Stimulated activated CD4-positive, alpha-beta T cell treated with anti-CD3 and anti-CD28 coated beads, Interleukin-2, amount 100 ng/mL, for 24 hours (primary cell): ENCODE measurements at places on chromosomes 12 and 14.

GRCh38 chr12:114764510-114764909 lies 80.5 kb upstream of the TBX3 start:
- no peak for DNase-seq

DNA sequence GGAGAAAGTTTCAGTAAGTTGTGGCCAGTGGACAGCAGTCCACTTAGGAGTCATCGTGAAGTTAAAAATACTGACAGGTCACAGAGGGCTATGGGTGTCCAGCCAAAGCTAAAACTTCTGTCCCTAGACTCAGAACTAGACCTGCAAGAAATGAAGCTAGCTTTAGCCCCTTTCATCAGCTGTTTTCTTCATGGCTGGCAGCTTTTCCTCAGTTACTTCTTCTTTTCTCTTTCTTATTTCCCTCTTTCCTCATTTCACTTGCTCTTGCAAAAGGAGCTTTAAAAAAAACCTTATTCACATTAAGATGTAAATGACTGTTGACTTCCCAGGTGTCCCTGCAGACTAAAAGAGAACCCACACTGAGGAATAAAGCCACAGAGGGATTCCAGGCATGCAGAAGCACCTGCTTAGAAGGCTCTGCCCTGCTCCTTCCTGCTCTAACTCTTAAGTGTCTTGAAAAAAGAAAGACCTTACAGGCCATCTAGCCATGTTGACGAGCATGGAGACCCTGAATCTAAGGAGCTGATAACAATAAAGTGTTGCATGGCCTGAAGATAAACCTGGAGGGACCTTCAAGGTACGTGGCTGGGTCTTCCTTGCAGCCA lies 69.7 kb upstream of the CCND2 start:
- no peak for DNase-seq

GRCh38 chr14:67071506-67071905 lies 117.7 kb upstream of the GARIN2 start:
- no peak for DNase-seq

- no peak for DNase-seq
Observed at GRCh38 chr14:82915381-82915780, 1381.7 kb upstream of the SEL1L start.

- peak; percentile 73 for DNase-seq
Observed at GRCh38 chr12:52213564-52214420, 19.3 kb upstream of the KRT7 start.

- DNase-seq: no peak
Observed at GRCh38 chr12:1279050-1279449, 288.0 kb downstream of the ERC1 start.

- no peak for DNase-seq
Observed at GRCh38 chr14:55404173-55404854, 7.3 kb downstream of the ATG14 start.

GRCh38 chr12:87117526-87117925 lies 861.3 kb upstream of the MGAT4C start:
- no peak for DNase-seq

- no peak for DNase-seq
Observed at GRCh38 chr12:103572312-103573045, 14.6 kb upstream of the STAB2 start.

GRCh38 chr12:69688471-69689427 lies 10.4 kb downstream of the BEST3 start:
- no peak for DNase-seq

- DNase-seq: no peak
Observed at GRCh38 chr12:80422550-80422949, 21.5 kb upstream of the PTPRQ start.

- no peak for DNase-seq
Observed at GRCh38 chr12:81416571-81416970, 338.7 kb downstream of the ACSS3 start.

GRCh38 chr14:74978416-74978947 lies 23.1 kb upstream of the PGF start:
- DNase-seq: no peak

DNA sequence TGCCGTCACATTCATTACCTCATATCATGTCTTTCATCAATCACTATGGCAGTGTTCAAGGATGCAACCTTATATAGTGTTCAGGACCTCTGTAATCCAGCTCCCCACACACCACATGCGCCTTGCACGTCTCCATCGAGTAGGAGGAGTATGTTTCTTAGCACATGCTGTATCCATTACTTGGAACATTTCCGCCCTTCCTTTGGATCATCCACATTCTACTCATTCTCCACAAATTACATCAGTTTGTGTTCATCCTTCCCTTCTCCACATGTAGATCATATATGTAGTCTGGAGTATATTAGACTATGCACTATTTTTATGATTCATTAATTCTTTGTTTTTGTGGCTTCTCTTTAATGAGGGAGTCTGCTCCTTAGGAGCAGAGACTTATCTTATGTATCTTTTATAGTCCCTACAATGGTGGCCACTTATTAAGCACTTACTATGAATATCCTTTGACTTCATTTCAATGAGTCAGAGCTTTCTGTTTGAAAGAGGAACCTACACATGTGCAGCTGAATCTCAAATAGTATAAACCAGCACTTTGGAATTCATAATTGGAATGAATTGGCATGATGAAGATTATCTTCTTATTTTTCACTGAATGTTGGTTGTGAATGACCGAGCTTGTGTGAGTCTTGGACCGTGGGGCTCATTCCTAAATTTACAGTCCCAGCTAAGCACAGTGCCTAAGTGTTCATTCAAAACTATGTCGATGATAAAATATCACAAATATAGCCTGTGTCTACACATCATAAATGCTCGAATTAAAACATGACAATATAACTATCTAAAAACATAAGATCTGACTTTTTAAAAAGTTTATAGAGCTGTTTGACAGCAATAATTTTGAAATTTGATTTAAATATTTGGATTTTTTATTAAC lies 30.2 kb upstream of the NPAS3 start:
- DNase-seq: no peak

GRCh38 chr12:56021889-56022497 lies 1.1 kb downstream of the IKZF4 start:
- DNase-seq: no peak

DNA sequence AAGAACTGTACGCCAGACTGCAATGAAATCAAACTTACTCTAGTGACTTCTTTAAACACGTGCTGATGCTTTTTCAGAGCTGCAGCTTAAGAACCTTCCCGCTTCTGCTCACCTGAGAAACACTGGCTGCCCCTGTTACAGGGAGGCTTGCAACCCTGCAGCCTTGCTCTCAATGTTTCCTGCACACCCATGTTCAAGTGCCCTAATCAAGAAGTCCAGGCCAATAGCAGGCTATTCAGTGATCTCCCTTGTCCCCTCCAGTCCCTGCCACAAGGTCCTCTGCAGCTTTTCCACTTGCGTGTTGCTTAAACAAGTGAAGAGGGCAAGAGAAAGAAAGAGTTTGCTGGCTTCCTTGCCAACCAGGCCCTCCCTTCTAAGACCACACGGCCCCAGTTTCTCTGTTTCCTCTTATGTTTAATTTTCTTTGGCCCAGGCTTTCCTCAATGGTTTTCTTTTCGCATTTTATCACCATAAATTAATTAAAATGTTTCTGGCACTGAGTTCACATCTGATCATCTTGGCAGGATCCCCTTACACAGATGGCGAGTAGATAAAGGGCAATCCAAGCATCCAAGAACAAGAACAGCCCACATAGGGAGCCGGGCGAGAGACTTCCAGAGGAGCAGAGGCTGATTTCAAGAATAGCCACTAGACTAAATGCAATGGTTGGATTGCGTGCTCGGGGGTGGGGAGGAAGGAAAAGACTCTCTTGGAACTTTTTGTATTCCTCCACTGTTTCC lies 82.3 kb upstream of the CDKN3 start:
- DNase-seq: no peak

DNA sequence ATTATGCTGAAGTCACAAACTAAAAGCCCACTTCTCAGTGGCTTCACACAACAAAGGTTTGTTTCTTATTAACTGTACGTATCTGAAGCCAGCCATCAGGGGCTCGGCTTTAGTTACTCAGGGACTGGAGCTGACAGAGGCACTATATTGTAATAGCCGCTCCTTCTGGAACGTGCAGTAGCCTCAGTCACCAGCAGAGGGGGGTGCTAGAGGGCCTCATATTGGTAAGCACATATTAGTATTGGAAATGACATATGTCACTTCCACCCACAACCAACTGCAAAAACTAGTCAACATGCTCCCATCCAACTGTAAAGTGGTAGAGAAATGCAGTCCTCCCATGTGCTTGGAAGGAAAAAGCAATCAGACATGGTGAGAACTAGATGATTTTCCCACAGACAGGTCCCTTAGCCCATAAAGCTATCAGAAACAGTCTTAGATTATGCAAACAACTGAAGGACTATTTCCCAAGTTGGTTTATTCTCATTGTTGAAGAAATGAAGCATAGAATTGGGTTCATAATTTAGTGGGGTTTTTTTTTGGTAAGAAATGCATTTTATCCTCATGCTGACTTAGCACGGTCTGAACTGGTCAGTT lies 183.6 kb upstream of the G2E3 start:
- peak; percentile 73 for DNase-seq

DNA sequence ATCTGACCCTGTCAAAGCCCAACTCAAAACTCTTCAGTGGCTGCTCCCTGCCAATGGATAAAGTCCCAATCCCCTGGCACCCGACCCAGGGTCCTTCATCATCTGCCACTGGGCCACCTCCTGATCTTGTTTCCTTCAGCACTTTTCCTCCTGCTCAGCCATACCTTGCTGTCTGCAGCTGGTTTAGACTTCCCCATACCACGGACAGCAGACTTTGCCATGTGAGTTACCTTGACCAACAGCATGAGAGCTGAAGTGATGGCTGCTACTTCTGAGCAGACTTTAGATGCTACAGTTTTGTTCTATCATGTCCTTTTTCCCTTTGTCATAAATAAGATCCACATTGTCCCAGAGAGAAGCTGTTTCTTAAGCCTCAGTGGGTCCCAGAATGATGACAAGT lies 33.3 kb upstream of the STON2 start:
- no peak for DNase-seq

DNA sequence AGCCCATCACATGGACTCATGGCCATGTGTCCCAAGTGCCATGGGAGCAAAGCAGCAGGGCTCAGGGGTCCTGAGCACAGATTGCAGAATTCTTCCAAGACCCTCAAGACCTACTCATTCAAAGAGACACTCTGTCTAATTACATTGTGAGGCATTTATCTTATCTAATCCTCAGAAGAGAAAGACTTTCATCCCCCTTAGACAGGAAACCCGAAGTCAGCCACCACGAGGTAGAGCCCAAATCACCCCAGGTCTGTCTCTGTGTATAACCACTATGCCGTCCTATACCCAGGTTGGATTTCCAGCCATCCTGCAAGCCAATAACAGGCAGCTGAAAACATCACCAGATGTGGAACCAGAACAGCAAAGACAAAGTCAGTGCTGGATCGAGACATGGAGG lies 8.9 kb upstream of the BCL11B start:
- DNase-seq: no peak

DNA sequence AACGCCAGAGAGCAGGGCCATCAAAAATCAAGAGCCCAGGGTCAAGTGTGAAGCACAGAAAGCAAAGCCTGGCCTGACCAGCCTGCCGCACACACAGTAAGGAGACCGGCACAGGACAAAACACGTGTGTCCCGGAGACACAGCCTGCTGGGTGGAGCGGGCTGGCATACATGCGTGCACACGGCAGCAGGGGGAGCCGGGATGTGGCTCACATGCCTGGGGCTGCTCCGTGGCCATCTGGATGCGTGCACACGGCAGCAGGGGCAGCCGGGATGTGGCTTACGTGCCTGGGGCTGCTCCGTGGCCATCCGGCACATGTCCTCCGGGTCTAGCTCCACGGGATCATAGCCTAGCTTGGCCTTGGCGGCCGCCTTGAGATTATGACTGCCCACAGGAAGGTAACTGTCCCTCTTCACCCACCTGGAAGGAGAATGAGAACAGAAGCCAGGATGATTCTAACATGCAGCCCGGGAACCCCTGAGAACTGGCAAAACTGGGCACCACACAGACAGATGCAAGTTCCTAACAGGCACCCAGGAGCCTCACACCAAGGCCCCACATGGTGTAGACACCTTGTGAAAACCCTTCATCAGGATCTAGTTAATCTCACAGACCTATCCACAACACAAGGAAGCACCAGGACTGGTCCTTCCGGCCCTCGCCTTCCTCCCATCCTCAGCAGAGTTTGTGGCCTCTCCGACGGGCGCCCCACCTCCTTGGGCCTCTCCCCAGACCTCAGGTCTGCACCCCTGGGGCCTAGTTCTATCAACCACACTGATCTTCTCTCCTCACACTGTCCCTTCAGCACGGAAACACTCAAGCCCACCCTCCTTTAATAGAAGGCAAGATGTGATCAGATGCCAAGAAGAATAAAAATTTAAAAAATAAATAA lies 13.6 kb downstream of the POLE start:
- DNase-seq: no peak
